Ureter (tissue), 1 donor: ENCODE measurements at places on chromosomes 5 and 9. TPM values are rescaled to one million over a fixed set of nuclear protein-coding genes. Genes with fewer than 3 reads are reported as not detected.

GRCh38 chr9:132447346-132447745 lies 37.3 kb downstream of the CFAP77 start:
- DNase-seq, result no peak

- no peak for DNase-seq
Observed at GRCh38 chr9:106717686-106718085, 145.3 kb upstream of the ZNF462 start.

The GARIN3 gene
- not detected for total RNA-seq

DNA sequence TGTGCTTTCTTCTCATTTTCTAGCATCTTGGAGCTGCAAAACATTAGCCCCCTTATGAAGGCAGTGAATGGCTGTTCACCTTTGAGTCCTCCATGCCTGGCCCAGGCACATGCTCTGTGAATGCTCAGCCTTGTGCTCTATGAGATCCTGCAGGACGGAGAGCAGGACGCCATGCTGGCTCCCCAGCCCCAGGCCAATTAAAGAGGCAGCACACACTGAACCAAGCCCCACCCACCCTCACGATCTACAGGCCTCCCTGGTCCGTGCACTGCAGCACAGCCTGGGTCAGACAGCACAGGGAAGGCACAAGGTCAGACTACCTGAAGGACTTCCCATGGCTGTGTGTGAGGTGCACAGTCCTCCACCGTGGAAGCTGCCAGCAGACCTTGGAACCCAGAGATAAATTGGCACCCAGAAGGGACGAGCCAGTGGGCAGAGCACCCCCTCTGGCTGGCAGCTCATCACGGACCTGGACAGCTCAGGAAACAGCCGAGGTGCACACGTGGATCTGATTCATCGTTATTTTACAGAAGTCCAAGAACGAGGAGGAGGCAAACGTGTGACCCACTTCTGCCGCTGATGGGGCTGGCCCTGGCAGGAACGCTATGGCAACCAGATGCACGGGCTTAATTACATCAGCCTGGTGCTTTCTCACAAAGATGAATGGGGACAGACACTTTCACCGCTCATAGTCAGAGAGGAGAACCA lies 59.5 kb downstream of the OLFM1 start:
- DNase-seq, result no peak

DNA sequence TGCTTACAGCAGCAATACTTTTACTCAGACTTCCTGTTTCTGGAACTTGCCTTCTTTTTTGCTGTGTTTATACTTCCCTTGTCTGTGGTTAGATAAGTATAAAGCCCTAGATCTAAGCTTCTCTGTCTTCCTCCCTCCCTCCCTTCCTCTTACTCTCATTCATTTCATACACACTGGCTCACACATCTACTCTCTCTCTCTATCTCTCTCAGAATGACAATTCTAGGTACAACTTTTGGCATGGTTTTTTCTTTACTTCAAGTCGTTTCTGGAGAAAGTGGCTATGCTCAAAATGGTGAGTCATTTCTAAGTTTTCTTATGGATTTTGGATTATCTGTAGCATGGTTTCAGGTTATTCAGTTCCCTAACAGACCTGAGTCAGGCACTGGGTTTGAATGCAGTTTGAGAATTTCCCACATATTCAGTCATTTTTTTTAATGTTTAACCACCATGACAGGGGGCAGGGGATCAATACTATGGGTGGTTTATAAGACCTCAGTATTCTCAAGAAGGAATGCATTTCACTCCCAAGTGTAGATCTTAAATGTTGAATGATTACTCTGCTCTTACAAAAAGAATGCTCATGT lies at the start of gene IL7R:
TSS of gene IL7R (plus strand) at position 127 of the 587 bp plus-strand sequence. CDS start at position 214, 87 bp downstream.
- no peak for DNase-seq

The FOXI1 gene
- not detected for total RNA-seq

The RMI1 gene
- total RNA-seq, result 12.1 TPM

DNA sequence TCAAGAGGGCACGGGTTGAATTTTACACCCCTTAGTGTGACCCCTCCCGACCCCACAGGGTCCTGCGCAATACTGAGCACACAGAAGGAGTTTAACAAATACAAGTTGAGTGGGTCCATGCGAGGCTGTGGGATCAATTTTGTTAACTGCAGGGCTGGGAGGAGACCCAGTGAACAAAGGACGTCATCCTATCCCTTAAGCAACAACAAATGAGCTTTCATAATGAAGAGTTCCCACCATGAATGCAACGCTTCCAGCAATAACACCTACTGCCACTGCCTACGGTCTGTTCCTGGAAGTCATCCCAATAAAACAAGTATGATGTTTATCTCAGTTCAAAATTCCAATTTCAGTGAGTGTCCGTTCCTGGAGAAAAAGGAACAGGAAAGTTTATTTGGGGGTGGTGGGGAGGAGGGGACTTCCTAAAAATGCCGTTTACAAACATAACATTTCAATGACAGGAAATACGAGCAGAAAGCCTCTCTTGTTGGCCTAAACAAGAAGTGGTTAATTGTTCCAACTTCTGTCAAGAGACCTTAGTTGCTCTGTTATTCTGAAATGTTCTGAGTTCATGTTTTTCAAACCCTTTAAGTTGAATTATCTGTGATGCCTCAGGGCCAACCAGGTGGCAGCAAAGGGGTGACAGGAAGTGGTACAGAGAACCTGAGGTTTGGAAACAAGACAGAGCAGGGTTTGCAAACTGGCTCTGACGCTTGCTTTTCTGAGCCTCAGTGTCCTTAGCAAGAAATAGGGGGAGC lies 65.8 kb upstream of the PLPP6 start:
- no peak for DNase-seq

The PCDHA12 gene
- total RNA-seq, result 0.89 TPM
